ENCODE measurements at places on chromosomes 2 and 18.

GRCh38 chr2:10073706-10074105, 6.5 kb downstream of the CYS1 start:
- no peak for DNase-seq

GRCh38 chr2:119704670-119705120, 25.7 kb downstream of the TMEM177 start:
- no peak for DNase-seq

- no peak for DNase-seq
These were observed 27.8 kb downstream of the TWIST2 start for GRCh38 chr2:238875471-238876231.

DNA sequence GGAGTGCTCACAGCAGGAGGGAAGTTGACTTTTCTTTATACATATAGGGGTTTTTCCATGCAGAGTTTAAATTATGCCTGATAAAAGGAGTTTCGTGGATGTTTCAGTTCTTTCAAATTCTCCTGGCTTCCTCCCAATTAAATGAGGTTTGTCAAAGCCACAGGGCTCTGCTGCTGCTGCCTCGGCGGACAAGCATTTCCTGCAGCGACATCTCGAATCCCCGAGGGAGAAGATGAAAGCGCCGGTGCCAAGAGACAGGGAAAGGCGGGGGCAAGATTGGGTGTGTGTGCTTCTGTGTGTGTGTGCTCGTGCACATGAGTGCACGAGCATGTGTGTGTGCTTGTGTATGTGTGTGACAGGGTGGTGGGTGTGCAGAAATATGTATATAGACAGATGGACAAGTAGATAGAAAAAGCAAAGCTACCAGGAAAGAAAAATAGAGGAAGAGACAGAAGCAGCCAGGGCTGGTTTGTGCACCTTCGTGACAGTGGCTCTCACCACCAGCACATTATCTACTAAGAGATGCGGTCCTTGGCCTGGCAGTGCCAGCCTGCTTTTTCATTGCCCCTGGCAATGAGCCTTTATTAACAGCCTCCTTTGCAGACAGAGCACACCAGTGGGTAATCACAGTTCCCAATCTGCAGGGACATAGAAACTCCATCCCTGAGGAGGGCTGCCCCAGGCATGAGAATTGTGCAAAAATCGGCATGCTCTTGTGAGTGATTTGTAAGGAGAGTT, 76.2 kb downstream of the CDK15 start:
- DNase-seq, result no peak

GRCh38 chr18:35324926-35325655, 19.1 kb downstream of the ZNF24 start:
- DNase-seq, result no peak

GRCh38 chr18:55781481-55781957, 193.5 kb upstream of the TCF4 start:
- DNase-seq, result no peak

- no peak for DNase-seq
These were observed 15.4 kb downstream of the DSG2 start for GRCh38 chr18:31513189-31513935.

DNA sequence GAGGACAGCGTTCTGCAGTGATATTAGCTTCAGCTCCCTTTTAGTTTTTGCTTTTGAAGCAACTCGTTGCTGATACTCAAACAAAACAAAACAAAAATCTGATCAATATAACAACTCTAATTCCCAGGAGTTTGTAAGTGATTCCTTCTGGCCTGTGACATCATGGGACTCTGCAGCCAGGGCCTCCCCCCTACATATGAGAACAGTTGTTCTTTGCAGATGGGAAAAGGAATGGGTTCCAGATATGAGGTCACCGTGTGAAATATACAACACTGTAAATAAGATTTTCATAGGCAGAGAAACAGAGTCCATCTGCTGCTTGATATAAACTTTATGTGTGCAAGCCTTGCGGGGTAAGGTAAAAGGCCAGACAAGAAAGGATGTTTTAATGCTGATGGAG, 56.7 kb downstream of the DIS3L2 start:
- no peak for DNase-seq

GRCh38 chr2:228871012-228871411, 400.1 kb downstream of the PID1 start:
- DNase-seq, result no peak

DNA sequence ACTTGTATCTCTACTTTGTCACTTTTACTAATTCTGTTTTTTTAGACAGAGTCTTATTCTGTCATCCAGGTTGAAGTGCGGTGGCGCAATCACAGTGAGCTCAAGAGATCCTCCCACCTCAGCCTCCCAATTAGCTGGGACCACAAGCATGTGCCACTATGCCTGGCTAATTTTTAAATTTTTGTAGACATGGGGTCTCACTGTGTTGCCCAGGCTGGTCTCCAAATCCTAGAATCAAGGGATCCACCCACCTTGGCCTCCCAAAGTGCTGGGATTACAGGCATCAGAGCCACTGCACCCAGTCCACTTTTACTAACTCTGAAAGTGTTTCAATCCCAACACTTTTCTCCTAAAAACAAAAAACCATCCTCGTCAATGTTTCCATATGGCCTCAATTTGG, 94.9 kb downstream of the MALT1 start:
- DNase-seq, result no peak

GRCh38 chr2:188399159-188399558, 107.5 kb downstream of the GULP1 start:
- DNase-seq, result no peak

DNA sequence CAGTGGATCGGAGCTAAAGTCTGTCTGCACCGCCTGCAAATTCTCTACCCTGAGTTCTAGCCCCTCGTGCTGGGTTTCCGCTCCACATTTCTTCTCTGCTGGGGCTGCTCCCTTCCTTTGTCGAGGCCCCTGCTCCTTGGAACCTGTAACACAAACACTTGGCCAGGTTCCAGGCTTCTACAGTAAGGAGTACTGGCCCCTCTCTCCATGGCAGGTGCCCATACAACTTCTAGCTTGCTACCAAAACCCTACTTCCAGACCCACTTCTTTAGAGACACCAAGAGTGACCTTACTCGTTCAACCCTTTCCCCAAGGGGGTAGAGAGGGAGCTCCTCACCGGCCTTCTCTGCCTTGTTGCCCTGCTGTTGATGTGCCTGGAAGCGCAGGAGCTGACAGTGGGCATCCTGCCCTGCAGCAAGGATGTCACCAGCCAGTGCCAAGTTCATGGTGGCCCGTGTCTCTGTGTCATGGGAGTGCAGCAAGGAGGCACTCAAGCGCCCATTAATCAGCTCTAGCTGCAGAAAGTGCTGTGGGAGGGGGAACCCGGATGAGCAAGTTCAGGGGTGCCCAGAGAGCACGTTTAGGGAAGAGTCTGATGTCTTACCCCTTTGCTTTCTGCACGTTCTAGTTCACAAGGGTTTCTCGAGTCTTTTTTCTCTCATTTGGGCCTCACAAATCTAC, 1.1 kb downstream of the PREB start:
- no peak for DNase-seq

- no peak for DNase-seq
These were observed 333.1 kb upstream of the HNRNPA3 start for GRCh38 chr2:176879426-176879995.

GRCh38 chr2:70143314-70144150, 47.3 kb downstream of the C2orf42 start:
- peak; percentile 17 for DNase-seq

GRCh38 chr2:44524347-44524926, 162.7 kb downstream of the CAMKMT start:
- no peak for DNase-seq

GRCh38 chr2:149727927-149728326, 140.4 kb upstream of the MMADHC start:
- no peak for DNase-seq

GRCh38 chr2:30756051-30756719, 51.1 kb downstream of the CAPN13 start:
- DNase-seq, result no peak

DNA sequence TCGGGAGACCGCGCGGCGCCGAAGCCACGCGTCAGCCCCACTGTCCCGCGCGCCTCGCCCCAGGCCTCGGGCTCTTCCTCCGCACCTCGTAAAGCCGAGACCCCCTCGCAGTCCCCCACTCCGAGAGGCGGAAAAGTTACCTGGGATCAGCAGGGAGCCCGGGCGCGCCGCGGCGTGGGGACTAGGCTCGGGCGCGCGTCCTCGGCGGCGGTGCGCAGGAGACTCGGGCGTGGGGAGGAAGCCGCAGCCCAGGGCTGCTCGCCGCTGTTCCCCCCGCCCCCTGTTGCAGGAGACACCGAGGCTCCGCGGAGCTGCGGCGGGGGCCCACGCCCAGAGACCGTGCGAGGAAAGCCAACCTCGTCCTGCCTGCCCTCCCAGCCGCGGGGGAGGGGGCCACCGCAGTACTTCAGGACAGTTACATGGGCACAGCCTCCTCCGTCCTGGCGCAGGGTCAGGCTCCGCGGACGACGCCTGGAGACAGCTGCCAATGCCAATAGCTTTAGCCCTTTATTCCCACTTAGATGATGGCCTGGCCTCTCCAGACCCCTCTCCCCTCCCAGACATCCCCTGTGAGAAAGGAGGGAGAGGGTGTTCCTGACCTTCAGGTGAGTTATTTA, at the start of gene EPB41L3:
TSS of gene EPB41L3 (minus strand) at position 225 of the 617 bp plus-strand sequence. CDS start 54,814 bp downstream, outside the sequence.
- no peak for DNase-seq

All from stimulated activated CD8-positive, alpha-beta memory T cell treated with anti-CD3 and anti-CD28 coated beads, Interleukin-7, amount 100 ng/mL, for 1 hour (primary cell).